Ammon's horn (tissue), 1 donor: ENCODE measurements at places on chromosomes 7 and 10.

DNA sequence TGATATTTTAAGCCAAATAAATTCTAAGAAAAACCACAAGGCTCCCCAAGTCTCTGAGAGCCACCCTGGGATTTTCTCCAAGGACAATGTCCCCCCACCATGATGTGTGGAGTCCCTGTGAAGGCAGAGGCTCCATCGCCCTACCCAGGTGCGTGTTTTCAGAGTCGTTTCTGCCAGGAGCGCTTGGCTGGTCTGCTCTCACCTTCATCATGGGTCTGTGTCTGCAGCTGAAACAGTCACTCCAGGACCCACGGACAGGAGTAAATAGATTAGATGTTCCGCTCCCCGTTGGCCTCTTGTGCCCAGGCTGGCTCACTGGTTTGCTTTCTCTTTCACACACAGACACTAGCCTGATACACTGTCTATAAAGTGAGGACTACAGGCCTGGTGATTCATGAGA is 217.5 kb downstream of the SFMBT2 start:
- DNase-seq = no peak

DNA sequence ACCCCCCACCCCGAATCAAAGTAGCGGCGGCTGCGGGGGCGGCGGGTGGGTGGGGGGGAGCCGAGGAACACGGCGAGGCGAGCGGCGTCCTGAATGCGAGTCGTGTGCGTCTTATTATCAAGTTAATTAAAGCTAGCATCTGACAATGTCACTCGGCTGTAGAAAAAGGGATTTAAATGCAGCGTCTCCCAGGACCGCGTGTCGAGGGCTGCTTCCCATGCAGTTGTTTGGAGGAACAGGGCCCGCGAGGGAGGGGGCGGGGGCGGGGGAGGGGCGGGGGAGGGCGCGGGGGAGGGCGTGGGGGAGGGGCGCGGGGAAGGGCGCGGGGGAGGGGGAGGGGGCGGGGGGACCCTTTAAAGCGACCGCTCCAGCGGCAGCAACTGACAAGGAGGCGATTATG is 2.7 kb upstream of the UNCX start:
- DNase-seq = no peak

DNA sequence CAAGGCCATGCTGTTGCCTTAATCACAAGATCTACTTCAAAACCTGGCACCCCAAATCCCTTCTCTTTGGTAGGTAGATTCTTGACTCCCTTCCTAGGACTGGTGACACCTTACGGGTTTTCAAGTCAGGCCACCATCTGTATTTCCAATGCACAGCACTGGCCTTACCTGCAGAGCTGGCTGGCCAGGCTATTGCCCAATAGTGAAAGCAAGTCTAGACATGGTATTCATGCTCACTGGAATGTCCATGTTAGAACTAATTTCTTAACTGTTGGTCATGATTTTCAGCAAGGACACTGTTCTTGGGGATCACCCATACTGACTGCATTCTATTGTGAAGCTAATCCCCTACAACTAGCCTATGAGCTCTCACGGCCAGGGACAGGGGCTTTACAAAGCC is 313.1 kb upstream of the RNF32 start:
- DNase-seq = no peak

DNA sequence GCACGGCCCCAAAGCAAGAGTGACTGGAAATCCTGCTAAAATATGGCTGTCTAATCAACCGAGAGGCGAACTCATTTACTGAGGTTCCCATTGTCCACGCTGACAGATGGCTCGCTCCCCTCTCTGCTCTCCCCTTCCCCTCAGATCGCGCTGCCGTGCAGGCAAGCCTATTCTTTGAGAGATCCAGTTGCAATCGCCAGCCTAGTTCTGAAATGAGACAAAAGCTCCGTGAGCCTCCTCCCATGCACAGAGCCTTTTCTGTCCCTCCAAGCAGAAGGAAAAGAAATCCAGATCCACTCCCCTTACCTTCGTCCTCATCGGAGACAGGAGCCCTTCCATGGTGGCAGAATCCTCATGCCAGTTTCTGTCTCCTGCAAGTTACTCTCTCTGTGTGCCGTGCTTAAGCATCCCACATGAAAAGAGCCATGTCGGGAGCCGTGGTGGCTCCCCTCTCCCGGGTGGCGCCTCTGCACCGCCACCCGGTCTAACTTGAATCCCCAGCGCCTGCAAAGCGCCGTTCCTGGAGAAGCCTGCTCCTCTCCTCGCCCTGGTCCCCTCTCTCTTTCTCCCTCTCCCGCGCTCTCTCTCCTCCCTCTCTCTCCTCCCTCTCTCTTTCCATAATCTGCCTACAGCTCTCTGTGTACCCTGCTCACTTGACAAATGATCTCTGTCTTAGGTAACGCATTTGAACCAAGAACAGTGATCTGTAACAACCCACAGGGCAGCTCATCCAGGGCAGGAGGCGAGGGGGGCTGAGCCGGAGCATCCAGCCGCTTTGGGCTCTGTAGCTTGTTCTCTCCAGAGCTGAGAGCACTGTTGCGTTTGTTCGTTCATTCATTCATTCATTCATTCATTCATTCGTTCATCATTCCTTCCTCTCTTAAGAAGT is 156.8 kb downstream of the FRMD4A start:
- peak; percentile 41 for DNase-seq

GRCh38 chr10:44245601-44245938 is 139.3 kb downstream of the CXCL12 start:
- DNase-seq = no peak

GRCh38 chr7:2023877-2024566 is 208.7 kb downstream of the MAD1L1 start:
- no peak for DNase-seq

GRCh38 chr7:144941127-144941526 is 105.3 kb upstream of the TPK1 start:
- DNase-seq = no peak

DNA sequence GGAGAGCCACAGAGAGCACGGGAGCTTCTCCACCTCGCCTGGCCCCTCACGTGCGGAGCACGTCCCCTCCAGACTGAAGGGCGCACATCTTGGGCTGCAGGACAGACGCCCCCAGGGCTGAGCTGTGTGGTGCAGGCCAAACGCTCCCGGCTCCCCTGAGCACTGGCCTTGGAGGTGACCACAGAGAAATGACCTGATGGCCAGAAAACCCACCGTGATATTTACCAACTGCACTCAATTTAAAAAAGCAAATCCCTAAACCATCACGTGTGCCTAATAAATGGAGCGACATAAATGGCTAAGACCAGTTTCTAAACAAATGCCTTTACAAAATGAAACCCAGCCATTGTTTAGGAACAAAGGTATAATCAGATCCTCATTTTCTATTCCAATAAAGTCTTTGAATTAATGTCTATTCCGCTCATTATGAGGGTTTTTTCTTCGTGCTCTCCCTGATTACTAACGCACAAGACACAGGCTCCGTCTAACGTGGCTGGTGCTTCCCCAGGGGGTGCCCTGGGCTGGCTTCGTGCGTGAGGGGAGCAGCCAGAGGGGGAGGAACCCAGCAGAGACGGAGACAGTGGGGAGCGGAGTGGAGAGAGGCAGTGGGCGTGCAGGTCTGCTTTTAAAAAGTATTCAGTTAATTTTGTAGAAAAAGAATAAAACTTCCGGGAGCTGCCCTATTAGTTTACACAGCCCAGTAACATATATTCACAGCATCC is 190.3 kb downstream of the DNAJB6 start:
- no peak for DNase-seq

DNA sequence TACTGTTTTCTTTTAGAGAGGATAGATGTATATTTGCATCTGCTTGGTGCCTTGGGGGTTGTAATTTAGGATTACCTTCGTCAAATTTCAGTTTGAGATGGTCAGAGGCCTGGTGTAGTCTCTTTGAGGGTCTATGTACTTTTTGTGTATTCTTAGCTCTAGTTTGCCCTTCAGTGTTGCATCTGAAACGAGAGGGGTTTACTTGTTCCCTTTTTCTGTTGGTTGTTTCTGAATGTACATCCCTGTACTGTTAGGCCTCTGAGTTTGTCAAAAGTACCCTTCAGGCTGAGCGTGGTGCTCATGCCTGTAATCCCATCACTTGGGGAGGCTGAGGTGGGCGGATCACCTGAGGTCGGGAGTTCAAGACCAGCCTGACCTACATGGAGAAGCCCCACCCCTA is 60.0 kb downstream of the MLLT10 start:
- DNase-seq = no peak

GRCh38 chr7:148253629-148254028 is 336.9 kb upstream of the C7orf33 start:
- no peak for DNase-seq

DNA sequence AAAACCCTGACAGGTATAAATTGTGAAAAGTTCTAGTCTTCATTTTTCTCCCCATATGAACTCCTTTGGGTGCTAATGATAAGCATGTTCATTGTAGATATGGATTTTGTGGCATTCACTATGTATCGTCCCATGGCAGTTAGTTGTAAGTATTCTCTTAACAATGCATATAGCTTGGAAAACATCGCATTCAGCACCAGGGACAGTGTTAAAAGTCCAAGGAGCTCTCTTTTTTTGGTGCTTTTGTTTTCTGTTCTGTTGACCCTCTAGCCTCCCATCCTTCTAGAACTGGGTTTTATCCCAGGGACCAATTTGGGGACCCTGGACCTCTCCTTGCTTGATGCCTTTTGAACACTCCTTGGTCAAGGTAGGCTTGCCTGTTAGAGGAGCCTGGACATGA is 37.7 kb downstream of the INSYN2A start:
- no peak for DNase-seq

- peak; percentile 40 for DNase-seq
These were observed 2.8 kb downstream of the ASIC3 start for GRCh38 chr7:151051108-151051507.

DNA sequence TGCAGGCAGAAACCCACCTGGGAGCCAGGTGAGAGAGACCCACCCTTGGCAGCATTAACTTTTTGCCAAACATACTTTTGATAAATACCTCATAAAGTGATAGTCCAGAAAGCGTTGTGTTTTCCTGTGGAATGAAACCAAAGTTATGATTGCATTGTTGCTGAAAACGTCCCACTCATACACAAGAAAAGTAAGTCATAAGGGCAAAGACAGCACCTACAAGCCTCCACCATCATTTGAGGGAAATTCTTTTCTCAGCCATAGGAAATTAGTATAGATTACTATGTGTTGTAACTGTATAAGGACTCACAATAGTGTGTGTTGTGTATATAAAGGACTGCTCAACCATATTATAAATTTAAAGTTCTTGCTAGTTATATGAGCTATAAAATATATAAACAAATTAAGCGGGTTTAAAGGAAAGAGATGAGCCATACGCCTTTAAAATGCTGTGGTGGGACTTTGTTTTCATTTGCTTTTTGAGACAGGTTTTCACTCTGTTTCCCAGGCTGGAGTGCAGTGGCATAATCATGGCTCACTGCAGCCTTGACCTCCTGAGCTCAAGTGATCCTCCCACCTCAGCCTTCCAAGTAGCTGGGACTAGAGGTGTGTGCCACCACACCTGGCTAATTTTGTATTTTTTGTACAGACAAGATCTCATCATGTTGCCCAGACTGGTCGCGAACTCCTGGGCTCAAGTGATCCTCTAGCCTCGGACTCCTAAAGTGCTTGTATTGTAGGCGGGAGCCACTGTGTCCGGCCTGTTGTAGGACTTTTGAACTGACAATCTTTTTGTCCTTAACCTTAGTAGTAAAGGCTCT is 160.8 kb downstream of the PKD1L1 start:
- DNase-seq = no peak

- DNase-seq = no peak
These were observed 23.8 kb downstream of the MAPK8 start for GRCh38 chr10:48330269-48330668.

DNA sequence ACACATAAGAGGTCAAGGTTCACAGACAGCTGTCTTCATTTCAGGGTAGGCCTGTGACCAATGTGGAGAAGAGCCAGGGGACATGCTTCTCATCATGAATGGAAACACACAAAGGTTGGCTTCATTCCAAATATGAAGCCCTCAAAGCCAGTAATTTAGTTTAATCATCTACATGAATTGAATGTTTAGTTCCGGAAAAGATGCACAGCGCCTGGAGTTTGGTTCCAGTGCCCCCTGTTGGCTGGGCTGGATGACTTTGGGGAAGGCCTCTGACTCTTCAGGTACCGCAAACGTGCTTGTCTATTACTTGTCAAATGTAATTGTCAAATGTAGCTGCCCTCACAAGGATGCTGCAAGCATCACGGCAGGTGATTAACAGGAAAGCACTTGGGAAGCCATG is 130.7 kb downstream of the ADRA2A start:
- DNase-seq = no peak

GRCh38 chr10:21724020-21724589 is 190.1 kb downstream of the MLLT10 start:
- DNase-seq = no peak

DNA sequence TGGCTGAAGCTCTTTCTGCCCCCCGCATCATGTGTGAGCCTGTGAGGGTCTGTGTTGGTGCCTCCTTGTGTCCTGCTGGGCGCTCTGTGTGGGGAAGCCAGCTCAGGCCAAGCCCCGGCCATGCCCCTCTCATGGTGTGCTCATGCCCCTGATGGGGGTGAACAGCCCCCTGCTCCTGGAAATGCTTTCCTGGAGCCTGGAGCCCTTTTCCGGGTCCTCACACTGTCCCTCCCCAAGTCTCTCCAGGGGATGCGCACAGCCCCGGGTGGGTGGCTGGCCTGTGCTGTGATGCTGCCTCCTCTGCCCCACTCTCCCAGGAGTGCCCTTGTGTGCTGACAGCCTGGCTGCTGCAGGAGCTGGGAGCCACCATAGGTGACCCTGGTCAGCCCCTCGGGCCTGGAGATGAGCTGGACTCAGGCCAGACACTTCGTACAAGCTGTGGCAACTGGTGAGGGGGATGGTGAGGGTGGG is 20.8 kb upstream of the ZNF862 start:
- DNase-seq = no peak

DNA sequence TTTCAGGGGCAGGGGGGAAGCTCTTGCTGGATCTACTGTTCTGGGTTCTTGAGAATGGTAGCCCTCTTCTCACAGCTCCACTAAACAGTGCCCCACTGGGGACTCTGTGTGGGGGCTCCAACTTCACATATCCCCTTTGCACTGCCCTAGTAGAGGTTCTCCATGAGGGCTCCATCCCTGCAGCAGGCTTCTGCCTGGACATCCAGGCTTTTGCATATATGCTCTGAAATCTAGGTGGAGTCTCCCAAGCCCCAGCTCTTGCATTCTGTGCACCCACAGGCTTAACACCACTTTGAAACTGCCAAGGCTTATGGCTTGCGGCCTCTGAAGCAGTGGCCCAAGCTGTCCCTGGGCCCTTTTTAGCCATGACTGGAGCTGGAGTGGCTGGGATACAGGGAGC is 150.7 kb downstream of the LRMDA start:
- no peak for DNase-seq

DNA sequence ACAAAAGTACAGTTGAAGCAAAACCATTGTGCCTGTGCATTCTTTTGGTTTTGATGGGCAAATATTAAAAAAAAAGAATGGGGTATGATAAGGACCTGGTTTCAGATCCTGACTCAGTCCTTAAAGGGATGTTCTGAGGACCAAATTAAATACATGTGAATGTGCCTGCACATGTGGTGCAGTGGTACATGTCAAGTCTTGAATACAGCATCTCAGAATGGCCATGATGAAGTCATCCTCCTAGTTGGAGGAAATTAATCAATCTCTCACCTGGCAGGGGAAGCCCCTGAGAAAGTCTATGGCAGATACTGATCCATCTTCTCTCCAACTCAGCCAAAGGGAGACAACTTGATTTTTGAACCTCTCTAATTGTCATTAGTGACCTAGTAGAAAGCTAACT is 207.0 kb downstream of the SUGCT start:
- DNase-seq = no peak
